ENCODE measurements at places on chromosomes 12 and 14.

DNA sequence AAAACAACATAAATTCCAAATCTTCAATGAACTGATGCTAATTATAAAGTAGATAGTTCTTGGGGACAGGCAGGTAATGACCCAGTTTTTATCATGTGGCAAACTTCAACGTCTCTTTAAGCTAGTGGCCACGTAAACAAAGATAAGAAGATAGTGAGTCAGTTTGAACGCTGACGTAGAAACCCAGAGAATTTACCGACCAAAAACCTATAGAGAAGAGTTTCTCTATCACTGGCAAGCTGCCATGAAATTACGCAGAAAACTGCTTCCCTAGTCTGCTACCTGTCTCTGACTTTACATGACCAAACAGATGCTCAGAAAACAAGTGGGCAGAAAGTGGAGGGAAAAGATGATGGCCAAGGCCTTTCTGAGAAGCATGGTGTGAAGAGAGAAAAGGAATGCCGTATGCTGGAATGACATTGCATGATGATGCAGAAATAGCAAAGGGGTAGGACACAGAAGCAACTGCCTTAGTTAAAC is 136.3 kb downstream of the ITPR2 start:
- no peak for DNase-seq

DNA sequence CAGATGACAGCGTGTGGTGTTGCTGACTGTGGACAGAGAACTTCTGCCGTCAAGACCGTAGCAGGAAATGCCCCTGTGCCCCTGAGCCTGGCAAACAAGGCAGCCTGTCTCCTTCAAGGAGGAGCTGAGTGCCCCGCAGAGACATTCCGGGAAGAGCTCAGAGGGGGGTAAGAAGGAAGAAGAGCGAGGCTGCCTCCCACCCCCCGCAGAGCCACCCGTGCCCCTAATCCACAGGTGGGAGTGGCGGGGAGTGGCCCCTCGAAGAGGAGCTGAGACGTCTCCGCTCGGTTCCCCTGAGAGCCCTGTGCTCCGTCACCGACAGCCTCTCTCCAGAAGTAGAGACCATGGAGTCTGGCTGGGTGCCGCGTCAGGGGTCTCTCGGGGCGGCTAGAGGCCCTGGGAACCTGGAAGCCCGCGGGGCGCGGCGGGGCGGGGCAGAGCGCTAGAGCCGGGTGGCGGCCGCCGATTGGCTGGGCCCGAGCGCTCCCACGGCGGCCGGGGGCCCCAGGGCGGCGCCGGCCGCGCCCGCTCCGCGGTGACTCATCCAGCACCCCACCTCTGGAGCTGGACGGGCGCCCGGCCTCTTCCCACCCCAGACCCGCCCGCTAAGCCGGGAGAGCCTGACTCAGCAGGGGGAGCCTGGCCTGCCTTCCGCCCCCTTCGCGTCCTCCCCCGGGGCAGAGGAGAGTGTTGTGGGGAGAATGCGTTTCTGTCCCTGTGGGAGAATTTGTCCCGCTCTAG is 25.2 kb upstream of the KRT78 start:
- peak; percentile 21 for DNase-seq

DNA sequence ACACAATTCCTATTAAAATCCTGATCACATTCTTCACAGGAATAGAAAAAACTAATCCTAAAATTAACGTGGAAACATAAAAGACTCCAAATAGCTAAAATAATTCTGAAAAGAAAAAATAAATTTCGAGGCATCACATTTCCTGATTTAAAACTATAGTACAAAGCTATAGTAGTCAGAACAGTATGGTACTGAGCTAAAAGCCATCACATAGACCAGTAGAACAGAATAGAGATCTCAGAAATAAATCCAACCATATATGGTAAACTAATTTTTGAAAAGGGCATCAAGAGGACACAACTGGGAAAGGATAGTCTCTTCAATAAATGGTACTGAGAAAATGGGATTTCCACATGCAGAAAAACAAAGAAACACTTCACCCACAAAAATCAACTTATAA is 125.2 kb upstream of the DAAM1 start:
- DNase-seq, result no peak

DNA sequence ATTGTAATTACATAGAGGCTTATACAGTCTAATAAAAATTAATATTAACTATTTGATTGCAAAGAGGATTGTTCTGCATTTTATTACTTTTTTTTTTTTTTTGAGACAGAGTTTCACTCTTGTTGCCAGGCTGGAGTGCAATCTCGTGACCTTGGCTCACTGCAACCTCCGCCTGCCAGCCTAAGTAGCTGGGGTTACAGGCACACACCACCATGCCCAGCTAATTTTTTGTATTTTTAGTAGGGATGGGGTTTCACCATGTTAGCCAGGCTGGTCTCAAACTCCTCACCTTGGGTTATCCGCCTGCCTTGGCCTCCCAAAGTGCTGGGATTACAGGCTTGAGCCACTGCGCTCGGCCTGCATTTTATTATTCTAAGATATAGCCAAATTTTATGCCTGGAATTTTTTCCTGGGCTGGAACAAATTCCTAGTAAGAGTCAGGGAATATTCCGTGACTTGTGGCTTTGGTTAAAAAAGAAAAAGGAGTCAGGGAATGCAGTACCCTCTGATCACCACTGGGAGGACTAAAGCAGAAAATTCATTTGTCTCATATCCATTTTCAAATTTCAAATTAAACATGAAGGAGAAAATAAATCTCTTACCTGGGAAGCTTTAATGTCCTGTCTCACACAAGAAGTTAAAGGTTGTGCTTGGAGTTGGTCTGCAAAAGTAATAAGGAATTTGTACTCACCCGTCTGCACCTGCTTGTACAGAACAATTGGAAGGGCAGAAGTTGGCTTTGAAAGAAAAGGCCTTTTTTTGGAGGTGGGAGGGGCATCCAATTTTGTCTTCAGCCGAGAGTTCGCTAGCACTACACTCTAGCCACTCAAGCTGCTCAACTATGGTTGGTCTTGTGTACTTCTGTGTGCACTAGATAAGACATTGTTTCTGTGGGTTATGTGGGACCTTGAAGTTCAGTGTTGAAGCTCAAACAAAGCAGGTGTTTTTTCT is 8.7 kb downstream of the MARK3 start:
- DNase-seq, result peak; percentile 14

DNA sequence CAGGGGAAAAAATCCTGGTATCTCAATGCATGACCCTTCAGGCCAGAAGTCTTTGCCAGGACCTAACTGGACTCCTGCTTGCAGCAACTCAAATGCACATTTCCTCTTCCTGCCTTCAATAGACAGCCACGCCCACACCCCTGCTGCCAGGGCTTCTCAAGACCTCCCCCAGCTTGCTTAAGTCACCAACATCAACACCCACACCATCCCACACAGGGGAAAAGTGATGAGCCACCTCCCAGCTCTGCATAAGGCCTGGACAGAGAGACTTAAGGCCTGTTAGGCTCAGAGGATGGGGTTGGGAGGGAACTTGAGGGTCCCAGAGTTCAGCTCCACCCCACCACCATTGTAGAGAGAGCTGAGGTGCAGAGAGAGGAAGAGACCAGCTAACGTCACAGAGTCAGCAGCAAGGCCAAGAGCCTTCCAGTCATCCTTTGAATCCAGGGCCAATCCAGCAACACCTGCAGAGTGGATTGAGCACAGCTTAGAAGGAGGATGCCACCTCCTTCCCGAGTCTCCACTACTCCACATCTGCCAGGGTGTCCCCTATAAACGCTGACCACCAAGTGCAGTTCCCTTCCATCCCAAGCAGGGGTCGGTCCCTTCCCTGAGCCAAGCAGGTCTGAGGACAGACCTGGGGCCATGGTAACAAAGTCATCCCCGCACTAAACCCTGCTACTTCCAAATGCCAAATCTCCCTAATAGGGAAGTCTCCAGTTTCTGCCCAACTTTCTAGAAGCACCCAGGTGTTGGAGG is 50.0 kb downstream of the KDM2B start:
- DNase-seq, result peak; percentile 66

GRCh38 chr12:132078190-132078589 is 65.9 kb downstream of the DDX51 start:
- no peak for DNase-seq

DNA sequence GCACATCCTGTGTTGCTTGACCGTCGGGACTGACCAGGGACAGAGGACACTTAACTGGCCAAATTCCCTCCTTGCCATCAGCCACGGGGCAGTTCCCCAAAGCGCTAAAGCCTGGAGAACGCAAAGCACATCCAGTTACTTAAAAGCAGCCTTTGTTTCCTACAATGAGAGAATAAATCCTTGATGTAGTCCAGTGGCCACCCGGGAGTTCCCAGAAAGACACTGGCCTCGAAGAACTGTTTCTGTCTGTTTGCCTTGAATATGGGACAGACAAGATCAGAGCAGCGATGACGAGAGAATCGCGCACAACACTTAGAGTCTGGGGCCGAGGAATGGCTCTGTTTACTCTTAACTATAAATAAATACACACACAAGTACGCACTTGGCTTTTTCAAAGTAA is 102.2 kb downstream of the TNFAIP2 start:
- DNase-seq, result no peak

- no peak for DNase-seq
These were observed 6.2 kb upstream of the ELK3 start for GRCh38 chr12:96187956-96188355.

DNA sequence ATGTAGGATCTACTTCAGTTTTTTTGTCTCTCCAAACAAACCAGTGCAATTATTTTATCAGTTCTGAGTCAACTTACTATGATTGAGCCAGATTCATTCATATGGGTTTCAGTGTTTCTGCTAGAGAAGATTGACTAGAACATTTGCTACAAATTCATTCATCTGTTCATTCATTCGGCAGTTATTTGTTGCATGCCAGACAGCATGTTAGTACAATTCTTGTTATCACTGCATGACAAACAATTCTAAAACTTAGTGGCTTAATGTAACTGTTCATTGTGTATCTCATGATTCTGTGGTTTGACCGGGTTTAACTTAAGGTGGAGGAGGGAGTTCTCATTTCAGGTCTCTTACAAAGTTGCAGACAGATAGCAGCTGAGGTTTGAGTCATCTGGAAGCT is 52.3 kb downstream of the POLR3B start:
- DNase-seq, result no peak

GRCh38 chr14:72876005-72876709 is 17.7 kb downstream of the DPF3 start:
- no peak for DNase-seq

DNA sequence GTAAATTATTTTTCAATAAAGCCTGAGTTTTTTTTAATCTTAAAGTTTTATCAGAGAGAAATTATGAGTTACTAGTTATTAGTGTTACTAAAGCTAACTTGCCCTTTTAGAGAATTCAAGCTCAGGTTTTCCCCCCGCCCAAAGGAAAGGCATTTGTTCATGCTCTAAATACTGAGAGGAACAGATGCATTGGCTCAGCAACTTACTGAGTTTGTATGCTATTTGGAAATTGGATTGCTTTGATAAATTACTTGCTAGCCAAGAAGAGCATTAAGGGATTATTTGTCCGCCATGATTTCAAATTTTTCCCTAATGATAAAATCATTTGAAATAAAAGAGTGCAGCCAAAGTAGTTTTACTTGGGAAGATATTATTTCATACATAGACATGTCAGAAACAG is 149.4 kb downstream of the METTL25 start:
- DNase-seq, result no peak

GRCh38 chr12:3976351-3976938 is 103.2 kb upstream of the PARP11 start:
- DNase-seq, result no peak

DNA sequence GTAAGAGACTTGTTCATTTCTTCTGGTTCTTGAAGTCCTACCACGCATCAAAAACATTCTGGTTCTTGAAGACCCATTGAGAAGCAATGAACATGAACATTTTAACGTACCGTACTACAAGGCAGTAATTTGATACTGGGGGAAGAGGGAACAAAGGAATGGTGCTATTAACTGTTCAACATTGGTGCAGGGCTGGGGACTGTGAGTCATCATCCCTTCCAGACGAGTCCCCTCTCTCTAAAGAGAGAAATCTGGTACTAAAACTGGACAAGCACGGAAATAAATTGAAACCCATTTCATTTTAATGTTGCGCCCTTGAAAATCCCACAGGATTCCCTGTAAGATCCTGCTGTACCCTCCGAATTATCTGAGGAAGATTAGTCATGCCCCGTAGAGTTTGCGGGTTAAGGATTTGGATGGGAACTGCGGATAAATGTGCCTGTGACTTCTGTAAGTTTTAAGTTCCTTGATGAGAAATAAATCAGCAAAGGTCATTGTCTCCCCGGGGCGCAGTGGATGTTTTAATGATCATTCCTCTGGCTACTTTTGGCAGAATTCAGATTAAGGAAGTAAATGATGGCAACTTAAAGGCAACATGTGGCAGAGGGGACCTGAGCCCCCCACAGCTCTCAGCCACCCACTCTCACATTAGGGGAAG is 78.6 kb downstream of the KCNK13 start:
- DNase-seq, result no peak

DNA sequence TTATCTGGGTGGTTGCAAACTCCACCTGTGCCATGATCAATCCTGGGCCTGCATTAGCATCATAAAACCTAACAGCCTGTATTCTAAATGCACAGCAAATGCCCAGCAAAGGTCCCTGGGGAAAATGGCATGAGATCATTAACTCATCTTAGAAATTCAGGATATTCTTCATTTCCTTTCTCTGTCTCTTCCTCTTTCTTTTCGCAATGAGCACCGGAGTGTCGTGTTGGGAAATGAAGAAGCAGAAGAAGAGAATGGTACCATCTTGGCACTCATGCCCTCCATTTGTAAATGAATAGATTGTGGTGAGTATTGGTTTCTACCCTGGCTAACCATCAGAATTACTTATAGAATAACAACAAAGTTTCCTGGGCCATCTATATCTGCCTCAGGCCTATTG is 193.6 kb downstream of the GALC start:
- no peak for DNase-seq

- DNase-seq, result no peak
These were observed 157.2 kb downstream of the ANO4 start for GRCh38 chr12:100951756-100952155.

GRCh38 chr14:50452296-50452695 is 55.6 kb upstream of the CDKL1 start:
- no peak for DNase-seq

- DNase-seq, result no peak
These were observed 209.4 kb upstream of the PLXNC1 start for GRCh38 chr12:93938931-93939330.

GRCh38 chr12:82408844-82409243 is 50.5 kb downstream of the METTL25 start:
- DNase-seq, result no peak

DNA sequence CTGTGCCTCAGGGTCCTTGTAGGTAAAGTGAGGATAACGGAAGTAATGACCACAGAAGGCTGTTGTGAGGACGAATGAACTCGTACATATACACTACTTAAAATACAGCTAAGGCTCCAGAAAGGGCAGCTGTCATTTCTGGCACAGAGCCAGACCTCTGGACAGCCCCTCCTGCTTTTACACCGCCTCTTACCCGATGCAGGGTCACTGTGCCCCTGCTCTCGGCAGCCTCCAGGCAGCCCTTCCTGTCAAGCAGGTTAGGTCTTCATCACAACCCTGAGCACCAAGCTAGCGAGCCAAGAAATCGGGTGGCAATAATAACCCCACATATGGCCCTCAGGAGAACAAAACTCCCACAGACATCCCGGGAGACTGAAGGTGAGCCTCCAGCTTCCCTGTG is 8.5 kb downstream of the TMEM229B start:
- DNase-seq, result no peak

DNA sequence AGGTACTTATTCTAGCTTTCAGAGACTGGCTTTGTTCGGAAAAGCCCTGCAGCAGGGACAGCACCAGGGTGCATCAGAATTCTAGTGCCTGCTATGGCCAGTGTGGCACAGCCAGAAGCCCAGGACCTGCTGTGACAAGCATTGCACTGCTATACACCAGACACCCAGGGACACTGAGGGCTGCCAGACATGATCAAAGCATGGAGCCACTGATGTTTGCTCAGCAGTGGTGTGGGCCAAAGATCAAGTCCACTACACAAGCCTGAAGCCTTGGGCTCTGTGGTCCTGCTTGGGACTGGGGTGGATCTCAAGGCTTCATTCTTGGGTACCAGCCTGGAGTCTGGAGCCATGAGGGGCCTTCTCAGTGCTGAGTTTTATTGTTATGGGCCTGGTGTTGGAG is 36.1 kb upstream of the CDKN3 start:
- no peak for DNase-seq

All from naive B cell (primary cell).